ENCODE measurements at places on chromosomes 3 and 15.

GRCh38 chr15:84818261-84819131, 1.3 kb downstream of the ALPK3 start:
- DNase-seq: no peak

- DNase-seq: no peak
Observed at GRCh38 chr15:60766391-60767128, 287.6 kb upstream of the ICE2 start.

DNA sequence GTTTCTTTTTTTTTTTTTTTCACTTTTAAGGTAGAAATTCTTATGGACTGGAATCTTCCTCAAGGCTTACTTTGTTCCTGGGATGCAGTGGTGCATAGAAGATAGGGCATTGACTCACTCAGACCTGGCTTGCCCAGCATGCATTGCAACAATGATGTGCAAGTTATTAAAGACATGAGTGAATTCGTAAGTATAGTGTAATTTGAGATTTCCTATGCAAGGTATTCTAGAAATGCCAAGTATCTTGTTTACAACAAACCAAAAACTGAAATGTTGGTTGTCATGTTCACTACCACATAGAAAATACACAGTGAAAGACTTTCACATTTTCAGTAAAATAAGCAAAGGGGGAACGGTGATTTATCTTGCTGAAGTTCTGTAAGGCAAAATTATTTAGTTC, 56.5 kb upstream of the FNDC3B start:
- no peak for DNase-seq

DNA sequence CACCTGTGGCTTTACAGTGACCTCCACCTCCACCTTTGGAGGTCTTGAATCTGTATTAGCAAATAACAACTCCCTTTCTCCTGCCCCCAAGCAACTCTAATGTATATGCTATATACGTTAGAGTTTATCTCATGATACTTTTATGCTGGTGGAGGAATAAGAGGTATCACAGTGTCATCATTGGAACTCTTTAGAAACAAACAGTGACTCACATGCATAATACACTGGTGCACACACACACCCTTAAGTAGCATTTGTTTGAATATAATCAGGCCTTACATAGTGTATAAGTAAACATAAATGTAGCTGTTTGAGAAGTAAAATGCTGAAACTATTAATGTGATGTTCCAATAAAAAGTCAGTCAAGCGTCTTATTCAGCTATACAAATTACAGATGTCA, 280.2 kb upstream of the C2CD4B start:
- DNase-seq: no peak

- no peak for DNase-seq
Observed at GRCh38 chr15:63833021-63833696, 589 bp downstream of the HERC1 start.

- DNase-seq: no peak
Observed at GRCh38 chr3:71285086-71285485, 298.4 kb downstream of the FOXP1 start.

GRCh38 chr15:36612063-36612788, 32.8 kb downstream of the CDIN1 start:
- no peak for DNase-seq

DNA sequence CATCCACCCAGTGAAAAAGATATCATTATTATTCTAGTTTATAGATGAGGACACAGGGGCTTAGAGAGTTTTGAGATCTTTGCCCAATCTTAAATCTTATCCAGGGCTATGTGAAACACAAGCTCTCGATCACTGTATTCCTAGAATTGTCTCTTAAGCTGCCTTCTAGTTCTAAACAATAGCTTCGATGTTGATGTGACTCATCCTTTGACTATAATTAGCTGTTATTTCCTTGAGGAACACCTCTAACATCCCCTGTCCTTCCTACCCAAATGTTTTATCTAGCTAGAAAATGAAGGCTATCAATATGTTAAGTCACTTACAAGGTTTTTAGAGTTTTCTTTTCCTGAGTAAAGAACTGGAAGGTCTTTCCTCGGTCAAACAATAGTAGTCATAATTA, 83.1 kb upstream of the STAC start:
- no peak for DNase-seq

- DNase-seq: no peak
Observed at GRCh38 chr15:36798366-36798765, 218.9 kb downstream of the CDIN1 start.

GRCh38 chr3:110324171-110324705, 747.4 kb upstream of the NECTIN3 start:
- DNase-seq: no peak

DNA sequence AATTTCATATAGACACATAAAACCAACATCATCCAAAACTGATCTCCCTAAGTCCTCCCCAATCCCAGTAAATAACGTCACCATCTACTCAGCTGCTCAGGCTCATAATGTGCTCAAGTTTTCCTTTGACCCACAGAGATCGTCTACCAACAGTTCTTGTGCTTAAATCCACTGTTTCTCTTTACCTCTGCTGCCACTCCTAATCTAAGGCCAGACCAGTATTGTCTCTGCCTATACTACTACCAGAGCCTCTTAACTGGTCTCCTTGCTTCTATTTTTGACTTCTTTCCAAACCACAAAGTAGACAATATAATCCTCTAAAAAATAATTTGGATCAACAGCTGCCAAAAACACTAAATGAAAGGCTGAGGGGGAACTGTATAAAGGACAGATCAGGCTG, 65.3 kb downstream of the CLASP2 start:
- no peak for DNase-seq

- no peak for DNase-seq
Observed at GRCh38 chr15:81225161-81225671, 28.5 kb downstream of the IL16 start.

- peak; percentile 62 for DNase-seq
Observed at GRCh38 chr15:62254137-62254934, 89.3 kb upstream of the C2CD4B start.

- DNase-seq: no peak
Observed at GRCh38 chr3:134869153-134869726, 74.2 kb downstream of the EPHB1 start.

DNA sequence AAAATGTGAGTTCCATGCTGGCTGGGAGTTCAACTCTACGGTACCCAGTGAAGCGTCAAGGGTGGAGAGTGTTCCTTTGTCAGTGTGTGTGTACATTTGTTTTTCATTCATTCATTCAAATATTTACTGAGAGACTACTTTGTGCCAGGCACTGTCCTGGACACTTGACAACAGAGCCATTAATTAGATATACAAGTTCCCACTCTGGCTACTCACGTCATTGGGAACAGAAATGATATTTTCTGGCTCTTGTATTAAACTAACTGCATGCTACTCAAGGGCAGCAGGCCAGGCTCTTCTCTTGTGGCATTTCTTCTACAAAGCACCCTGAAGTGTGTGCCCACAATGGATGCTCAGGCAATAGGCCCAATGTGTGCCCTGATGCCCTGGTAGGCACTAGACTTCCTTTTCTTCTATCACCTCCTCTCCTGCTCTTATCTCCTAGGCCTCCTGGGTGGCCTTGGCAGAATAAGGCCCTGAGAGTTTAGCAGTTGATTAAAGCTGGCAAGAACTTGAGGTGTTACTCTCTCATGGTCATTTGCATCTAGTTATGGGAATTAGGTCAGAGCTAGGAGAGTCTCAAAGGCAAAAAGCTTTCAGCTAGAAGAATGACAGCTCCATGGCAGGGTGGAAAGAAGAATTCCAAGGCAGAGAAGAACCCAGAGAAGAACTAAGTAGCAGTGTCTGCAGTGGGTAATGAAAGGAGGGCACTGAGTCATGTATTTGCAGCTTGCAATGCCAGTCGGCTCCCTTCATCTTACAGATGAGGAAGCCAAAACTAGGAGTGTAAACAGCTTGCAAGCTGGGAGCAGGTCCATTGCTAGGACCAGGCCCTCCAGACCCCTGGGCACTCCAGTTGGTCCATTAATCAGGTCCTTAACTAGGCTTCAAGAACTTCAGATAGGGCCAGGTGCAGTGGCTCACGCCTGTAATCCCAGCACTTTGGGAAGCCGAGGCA, 14.0 kb upstream of the SMAD3 start:
- DNase-seq: no peak

DNA sequence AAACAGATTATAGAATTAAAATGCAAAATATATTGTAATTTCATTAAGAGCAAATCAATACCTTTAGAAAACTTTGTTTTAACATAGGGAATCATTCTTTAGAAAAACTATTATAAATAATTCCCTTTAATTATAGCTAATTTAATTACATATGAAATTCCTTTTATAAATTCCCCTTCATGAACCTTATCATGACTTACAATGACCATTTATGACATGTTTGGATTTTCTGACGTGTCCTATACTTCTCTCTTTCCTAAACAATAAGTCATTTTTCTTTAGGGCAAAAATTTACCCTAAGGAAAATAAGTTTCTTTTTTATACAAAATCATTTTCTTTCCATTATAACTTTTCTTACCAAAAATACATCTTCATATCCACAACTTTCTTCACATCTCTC, 37.8 kb downstream of the PRR20G start:
- no peak for DNase-seq

DNA sequence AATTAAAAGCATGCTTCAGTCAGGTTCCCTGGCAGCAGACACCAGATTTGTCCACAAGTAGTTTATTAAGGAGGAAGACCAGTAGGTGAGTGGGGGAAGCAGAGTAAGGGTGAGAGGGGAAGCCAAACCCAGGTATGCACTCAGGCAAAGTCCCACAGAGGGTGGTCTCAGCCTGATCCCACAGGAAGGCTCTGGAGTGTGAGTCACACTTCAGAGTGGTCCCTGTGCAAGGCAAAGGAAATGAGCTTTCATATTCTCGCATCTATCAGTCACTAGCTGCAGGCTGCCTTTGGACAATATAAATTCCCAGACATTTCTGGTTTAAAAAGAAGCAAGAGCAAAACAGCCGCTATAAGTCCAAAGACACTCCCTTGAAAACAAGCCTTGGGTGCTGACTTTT, 78.5 kb downstream of the TRANK1 start:
- no peak for DNase-seq

DNA sequence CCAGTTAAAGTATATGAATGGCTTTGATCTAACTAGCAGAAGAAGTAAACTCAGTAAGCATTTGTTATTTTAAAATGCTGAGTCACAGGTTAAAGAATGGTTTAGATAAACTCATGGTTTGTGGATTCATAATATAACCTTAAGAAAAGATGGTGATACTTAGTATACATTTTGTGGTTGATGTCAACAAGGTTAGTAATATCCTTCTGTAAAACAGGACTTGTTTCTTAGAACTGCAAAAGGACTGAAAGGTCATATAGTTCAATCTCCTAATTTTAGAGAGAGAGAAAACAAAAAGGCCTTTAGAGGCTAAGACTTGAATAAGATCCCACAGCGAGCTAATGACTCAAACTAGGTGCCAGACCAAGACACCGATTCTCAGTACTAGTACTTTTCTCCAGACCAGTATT, 50.0 kb downstream of the STRIT1 start:
- DNase-seq: no peak

- DNase-seq: no peak
Observed at GRCh38 chr15:100949691-100950090, 30.5 kb downstream of the LRRK1 start.

DNA sequence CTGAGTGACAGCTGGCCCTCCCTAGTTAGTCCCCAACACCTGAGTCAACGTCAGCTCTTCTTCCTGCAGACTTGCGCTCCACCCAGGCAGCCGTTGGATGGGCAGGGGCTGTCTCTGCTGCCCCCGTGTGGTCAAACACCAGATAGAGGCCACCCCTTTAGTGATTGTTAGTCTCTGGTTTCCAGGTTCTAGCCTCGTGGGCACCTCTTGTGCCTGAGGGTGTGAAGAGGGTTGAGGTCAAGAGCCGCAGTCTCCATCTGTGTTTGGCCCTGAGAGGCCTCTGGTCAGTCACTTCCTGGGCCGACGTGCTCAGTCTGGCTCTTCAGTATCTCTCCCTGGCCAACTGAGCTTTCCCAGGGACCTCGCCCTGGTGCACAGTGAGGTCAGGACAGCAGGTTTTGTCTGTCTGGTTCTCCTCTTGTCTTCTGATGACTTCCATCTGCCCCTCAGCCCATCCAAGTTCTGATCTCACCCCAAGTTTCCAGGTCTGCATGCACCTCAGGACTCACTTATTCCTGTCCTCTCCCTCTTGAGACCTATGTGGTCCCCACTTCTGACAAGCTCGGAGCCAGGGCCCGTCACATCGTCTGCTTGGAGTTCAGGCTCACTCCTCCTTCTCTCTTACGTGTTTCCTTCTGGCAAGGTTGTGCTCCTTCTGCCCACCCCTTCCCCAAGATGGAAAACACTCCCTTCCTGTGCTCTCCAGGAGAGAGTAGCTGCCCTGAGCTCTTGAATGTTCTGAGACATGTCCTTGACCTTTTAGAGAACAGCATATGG, 20.9 kb downstream of the CD276 start:
- DNase-seq: peak; percentile 66

- no peak for DNase-seq
Observed at GRCh38 chr3:47722859-47723258, 58.8 kb downstream of the SMARCC1 start.

- DNase-seq: no peak
Observed at GRCh38 chr3:195757827-195758226, 37.0 kb downstream of the MUC20 start.

GRCh38 chr15:43939070-43939469, 112.3 kb downstream of the WDR76 start:
- no peak for DNase-seq

DNA sequence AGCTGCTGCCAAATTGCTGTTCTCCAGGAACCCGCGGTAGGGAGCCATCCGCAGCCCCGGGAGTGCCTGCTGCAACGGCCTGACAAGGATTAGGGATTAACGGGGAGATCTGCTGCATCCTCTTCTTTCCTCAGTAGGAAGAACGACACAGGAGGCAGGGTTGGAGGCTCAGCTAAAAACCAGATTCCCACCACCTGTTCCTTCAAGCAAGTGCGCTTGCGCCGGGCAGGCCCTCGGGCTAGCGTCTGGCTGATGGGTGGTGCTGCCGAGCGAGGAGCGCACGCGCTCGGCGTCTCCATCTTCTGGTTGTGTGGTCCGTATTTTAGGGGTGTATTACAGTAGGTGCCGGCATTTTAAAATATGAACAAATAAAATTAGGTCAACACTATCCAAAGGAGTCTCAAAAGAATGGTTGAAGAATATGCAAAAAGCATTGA, 25.4 kb upstream of the SLC25A26 start:
- DNase-seq: peak; percentile 59

GRCh38 chr3:71112576-71112975, 471.0 kb downstream of the FOXP1 start:
- DNase-seq: no peak

DNA sequence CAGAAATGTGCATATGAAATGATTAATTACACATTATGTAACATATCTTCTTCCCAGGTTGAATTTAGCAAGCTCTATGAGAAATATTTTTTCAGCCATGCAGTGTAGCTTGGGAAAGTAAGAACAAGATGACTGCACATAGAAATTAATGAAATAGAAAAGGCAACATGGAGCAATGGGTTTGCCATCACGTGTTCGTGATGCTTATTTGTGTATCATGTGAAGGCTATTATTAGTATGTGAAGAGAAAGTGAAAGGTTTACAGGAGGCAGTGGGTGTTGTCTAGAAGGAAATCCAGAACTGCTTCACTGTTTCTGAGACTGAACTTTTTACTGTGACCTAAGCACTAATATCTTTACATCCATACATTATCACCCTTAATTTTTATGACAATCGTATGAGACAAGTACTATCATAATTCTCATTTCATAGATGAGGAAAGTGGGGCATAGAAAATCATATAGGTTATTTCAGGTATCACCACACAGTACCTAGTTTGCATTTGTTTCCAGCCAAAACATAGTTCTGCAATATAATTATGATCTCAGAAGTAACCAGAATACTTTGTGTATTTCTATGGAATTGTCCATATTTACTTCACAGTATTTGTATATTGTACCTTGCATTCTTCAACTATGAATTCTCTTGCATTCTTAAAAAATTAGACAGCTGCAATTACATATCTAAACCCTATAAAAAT, 14.9 kb downstream of the SERPINI1 start:
- no peak for DNase-seq

- DNase-seq: no peak
Observed at GRCh38 chr15:78616506-78616905, 4.3 kb downstream of the CHRNA3 start.
